ENCODE measurements at places on chromosomes 11 and 22.

GRCh38 chr11:64060861-64061444 lies 25.2 kb downstream of the FLRT1 start:
- DNase-seq: peak; percentile 25

DNA sequence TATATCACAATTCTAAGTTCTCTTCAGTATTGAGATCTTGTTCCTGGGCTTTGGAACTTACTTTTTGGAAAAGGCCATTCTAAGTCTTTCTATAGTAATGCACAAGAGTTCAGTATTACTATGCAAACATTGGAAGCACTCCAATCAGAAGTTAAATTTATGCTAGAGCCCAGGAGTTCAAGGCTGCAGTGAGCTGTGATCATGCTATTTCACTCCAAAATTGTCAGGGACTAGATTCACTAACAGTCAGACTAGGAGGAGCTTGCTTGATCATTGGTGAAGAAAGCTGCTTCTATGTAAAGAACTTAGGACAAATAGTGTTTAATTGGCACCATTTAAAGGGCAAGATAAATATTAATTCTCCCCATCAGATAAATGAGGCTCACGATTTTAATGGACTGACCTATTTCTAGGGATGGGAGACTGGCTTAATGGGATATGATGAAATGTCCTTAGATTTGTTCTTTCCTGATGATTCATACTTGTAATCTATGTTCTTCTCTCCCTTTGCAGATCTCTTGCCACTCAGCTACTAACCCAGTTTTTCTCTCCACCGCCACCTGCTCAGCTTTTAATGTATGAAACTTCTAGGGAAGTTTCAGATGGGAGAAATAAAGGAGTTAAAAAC lies 32.6 kb upstream of the TMEM123 start:
- DNase-seq: no peak

- DNase-seq: no peak
These were observed 19.8 kb downstream of the IGSF9B start for GRCh38 chr11:133937015-133937414.

- DNase-seq: no peak
These were observed 346.6 kb upstream of the NCAM1 start for GRCh38 chr11:112614605-112615004.

- no peak for DNase-seq
These were observed 120.5 kb upstream of the FGF3 start for GRCh38 chr11:69939551-69940245.

DNA sequence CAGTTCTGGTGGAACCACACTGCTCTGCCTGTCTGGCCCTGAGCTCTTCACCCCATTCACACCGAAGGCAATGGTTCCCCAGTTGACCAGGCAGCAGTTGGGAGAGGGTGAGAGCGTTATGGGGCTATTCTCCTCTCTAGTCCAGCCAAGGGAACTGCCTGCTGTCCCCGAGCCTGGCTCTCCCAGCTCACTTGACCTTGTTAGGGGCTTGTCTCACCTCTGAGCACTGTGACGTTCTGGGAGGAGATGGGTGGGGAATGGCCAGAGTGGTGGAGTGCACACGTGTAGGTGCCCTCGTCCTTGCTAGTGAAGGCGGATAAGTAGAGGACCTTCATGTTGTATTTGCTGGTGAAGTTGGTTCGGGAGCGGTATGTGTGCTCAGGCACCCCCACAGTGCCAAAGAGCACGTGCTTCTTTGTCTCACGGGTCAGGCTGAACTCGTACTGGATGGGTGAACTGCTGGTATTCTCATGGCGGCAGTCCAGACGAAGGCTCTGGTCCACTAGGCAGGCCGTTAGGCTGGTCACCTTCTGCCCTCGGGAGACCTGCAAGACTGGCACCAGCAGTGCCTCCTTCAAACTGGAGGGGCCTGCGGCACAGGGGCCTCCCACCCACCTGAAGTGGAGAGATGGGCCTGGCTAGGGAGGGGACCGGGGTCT lies 3.0 kb downstream of the THY1 start:
- DNase-seq: no peak

DNA sequence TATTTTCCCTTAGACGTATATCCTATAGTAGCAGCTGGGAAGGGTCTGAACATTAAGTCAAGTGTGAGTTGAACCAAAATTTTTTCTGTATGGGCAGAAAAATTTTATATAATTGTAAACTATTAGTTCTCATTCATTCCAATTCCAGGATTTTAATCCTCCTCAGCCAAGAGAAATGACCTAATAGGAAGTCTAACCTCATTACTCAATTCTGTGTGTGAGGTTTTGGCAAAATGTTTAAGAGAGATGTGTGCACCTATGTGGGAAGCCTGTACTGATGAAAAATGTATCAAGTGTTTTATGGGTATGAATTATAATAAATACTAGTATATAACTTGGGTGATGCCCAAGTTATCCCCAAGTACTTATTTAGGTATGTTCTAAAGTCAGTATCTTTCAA lies 311.6 kb upstream of the PITPNB start:
- DNase-seq: no peak

GRCh38 chr11:73957654-73958361 lies 7.0 kb downstream of the DNAJB13 start:
- DNase-seq: no peak

- DNase-seq: no peak
These were observed 79.1 kb upstream of the WNT7B start for GRCh38 chr22:46055911-46056545.

DNA sequence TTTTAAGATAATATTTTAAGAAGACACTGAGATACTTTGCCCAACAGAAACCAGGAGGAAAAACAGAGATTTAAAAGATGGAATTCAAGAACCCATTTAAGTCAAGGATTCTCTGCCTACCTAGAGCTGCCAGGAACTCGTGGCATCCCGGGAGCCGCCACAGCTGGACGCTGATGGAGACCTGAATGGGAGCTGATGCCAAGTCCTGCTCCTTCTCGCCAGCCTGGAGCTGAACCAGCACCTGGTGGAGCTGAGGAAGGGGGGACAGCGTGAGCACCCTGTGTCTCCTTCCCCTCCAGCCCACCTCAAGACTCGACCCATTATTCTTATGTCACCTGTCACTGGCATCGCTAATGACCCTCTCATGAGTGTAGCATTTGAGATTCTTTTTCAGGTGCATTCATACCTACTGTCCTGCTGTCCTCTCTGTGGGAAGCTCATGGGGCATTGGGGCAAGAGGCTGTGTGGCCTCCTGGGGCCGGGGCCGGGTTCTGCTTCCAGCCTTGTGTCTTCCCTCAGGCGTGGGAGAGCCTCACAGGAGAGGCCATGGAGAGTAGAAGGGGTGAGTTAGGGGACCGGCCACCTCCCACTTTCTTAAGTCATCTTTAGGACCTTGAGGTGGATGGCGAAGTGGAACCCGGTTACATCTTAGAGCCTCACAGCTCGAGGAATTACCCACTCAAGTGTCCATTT lies 70.8 kb upstream of the PITPNB start:
- DNase-seq: no peak

GRCh38 chr22:17910561-17911311 lies 113.6 kb downstream of the MICAL3 start:
- no peak for DNase-seq

DNA sequence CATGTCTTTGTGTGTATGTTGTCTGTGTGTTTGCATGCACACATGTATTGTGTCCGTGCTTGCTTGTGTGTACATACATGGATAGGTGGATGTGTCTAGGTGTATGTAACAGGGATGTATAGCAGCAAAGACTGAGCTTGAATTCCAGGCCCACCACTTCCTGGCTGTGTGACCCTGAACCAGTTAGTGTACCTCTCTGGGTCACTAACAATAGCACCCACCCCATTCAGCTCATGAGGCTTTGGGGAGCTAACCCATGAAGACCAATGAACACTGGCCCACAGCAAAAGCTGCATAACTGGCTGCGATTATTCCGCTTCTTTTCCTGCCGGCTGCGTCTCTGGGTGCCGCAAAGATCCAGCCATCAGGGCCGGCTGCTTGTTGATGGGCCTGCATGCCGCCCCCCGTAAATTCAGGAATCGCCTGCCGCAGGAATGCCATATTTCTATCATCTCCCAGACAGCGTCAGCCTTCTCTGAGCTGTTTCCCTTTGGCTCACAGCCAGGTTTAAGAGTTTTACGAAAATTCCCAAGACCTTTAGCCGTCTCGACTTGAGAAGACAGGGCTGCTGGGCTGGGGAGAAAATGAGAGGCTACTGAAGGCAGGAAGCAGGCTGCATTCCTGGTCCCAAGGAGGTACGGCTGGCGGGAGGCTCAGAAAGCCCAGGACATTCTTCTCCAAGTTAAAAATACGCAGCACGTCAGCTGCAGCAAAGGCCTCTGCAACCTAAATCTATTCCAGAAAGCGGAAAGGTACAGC lies 224.6 kb downstream of the MN1 start:
- no peak for DNase-seq

GRCh38 chr11:83557653-83558052 lies 271.5 kb upstream of the CCDC90B start:
- DNase-seq: no peak

DNA sequence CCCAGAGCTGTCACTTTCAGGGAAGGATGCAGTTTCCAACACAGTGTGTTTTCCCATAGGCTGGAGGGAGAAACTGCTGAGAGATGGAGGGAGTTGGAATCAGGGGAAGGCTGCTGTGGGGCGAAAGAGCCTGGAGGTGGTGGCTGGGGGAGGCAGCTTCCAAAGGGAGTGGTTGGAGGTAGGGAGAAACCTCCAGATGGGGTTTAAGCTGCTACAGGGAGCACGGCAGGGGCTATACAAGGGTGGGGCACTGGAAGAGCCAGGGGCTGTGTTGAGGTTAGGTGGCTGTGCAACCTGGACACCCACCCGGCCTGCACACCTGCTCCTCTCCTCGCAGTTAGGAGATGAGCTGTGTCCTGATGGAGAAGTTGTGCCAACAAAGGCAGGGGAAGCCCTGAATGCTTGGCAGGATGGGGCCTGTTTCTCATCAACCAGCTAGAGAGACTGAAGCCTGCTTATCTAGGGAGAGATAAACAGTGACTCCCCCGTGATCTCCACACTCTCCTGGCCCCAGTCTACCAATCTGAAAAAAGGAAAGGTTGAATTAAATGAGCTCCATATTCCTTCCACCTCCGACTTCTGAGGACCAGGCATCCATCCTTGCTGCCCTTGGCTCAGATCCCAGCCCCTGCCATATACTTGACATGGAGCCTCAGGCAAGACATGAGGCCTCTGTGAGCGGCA lies 3.6 kb upstream of the SLCO2B1 start:
- no peak for DNase-seq

DNA sequence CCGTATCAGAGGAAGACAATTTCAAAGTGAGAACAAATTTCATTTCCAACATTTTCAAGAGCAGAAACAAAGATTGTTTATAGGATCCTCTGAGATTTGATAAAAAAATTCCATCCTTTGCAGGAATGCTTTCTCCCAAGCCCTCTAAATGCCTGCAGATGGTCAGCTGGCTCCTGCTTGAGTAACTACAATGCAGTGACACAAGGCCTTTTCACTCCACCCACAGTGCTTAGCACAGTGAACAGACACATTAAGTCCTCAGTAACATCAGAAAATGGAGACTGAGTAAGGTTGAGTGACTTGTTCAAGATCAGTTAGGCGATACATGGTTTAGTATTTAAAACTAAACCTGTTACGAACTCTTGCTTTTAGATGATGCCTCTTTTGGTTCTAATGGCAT lies 527.1 kb upstream of the CCDC90B start:
- DNase-seq: no peak

- no peak for DNase-seq
These were observed 7.1 kb downstream of the EWSR1 start for GRCh38 chr22:29275167-29275566.

GRCh38 chr11:77658213-77659013 lies 20.8 kb upstream of the CLNS1A start:
- DNase-seq: no peak

DNA sequence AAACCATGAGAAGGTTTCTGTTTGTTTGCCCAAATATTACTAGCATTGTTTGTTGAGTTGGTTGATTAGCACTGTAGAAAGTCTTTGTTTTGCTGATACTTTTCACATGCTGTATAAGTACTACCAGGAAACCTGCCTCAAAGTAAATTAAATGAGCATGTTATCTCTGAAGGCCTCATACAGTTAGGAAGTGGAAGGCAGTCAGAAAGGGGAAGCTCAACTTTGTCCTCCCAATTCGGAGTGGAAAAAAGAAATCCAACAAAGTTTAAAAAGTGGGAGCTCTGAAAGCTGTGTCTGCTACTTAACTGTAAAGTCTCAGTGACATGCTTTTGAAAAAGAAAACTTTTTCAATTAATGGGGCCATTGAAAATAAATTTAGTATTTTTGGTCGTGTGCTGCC lies 188.3 kb upstream of the BLID start:
- no peak for DNase-seq

DNA sequence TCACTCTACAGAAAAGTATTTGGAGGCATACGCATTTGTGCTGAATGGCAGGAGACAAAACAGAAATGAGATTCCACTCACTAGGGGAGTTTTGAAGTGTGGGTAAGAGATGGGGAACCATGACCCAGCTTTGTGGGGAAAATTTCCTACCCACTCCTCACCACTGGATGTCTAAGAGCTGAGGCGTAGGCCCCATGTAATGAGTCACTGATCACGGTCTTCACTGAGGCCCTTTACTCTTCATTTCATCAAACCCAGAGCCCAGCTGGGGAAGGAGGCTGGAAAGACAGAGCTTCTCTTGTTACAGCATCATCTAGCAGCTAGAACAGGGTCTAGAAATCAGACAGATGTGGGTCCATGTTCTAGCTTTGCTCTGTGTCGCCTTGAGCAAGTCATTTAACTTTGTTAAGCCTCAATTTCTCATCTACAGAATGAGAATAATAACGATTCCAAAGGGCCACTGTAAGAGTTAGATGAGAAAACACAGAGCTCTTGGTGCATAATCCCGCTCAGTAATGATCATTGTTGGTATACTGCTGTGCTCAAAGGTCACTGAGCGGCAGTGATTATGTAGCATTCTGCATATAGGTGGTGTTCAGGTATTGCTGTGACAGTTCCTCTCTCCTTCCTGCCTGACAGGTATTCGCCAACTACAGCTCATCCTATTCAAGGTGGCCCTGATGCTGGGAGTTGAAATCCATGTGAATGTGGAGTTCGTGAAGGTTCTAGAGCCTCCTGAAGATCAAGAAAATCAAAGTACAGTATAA lies 97.2 kb downstream of the MICAL2 start:
- no peak for DNase-seq

GRCh38 chr11:88266919-88267318 lies 70.6 kb downstream of the CTSC start:
- no peak for DNase-seq

DNA sequence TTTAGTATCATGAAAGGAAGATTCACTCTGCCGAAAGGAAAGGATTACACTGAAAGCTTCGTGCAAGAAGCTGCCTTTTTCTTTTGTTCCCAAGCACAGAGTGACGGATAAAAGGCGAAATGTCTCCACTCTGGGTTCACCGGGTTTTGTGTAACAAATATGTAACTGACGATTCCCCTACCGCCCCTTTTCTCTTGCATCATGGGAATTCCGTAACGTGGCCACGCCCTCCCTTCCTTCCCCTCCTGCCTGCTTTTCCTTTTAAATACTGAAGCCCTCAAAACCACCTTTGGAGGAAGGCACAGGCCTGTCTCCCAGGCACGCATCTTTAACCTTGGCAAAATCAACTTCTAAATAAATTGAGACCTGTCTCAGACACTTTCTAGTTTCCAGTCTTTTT lies 16.4 kb upstream of the TESMIN start:
- DNase-seq: no peak

- DNase-seq: no peak
These were observed 58.9 kb downstream of the CDKN1C start for GRCh38 chr11:2826679-2827056.

GRCh38 chr11:22930816-22931594 lies 70.7 kb upstream of the CCDC179 start:
- no peak for DNase-seq

GRCh38 chr22:30016596-30016995 lies 63.7 kb upstream of the HORMAD2 start:
- DNase-seq: no peak

Data from stimulated activated CD8-positive, alpha-beta memory T cell treated with anti-CD3 and anti-CD28 coated beads, Interleukin-7, amount 100 ng/mL, for 1 hour (primary cell).